ENCODE measurements at places on chromosomes 4 and X. TPM values are rescaled to one million over a fixed set of nuclear protein-coding genes. Genes with fewer than 3 reads are reported as not detected.
A peak's percentile ranks its signal among the peaks of the same experiment; 100 is the strongest.

Gene NPY2R
- not detected for total RNA-seq

Gene TRIM75
- not detected for total RNA-seq

Gene MAGEB10
- total RNA-seq = not detected

Gene FAM47E
- 1.3 TPM for total RNA-seq

Gene NAP1L3
- total RNA-seq = 0.12 TPM

Gene CTPS2
- 11.7 TPM for total RNA-seq

Gene MAGEA12
- not detected for total RNA-seq

Gene EXOSC9
- total RNA-seq = 35.5 TPM

Gene VAMP7
- 19.7 TPM for total RNA-seq

GRCh38 chr4:100933628-100934027 is 413.7 kb downstream of the PPP3CA start:
- no peak for DNase-seq

DNA sequence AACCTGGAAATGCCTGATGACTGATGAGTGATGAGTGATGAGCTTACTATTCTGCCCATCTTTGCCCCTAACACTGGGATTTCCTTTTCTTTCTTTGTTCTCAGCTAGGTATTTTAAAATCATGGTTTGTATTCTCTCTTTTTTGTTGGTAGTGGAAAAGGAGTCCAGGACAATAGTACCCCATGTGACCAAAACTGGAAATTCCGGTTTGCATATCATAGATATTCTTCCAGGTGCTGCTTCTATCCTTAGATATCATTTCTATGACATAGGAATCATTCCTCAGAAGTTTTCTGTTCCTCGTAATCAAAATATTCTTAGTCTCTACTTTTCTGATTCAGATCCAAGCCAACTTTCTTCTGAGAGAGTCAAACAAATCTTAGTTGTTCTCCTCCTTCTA is 320.5 kb upstream of the TET2 start:
- no peak for DNase-seq

- no peak for DNase-seq
These were observed 659.0 kb upstream of the GNPDA2 start for GRCh38 chr4:45385306-45385705.

- DNase-seq = peak; percentile 43
These were observed 314.9 kb upstream of the DIPK2B start for GRCh38 chrX:45515262-45516215.

GRCh38 chr4:150821641-150822040 is 193.4 kb downstream of the LRBA start:
- no peak for DNase-seq

DNA sequence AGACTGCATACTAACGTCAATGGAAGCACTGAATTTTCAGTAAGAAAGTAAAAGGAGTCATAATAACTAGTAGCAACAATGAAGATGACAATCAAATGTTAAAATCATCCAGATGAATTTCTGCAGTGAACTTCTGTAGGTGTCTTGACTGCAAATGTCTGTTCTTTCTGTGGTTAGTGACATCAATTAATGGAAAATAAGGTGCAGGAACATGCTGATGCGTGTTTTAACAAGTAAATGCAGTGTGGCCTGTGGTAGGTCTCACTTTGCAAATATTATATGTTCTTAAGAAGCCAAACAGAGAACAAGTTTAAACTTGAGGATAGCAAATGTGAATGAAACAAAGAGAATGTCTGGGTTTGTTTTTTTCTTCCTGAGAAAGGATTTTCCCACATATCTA is 2.6 kb upstream of the DTHD1 start:
- DNase-seq = no peak

GRCh38 chr4:8050555-8051206 is 107.9 kb downstream of the ABLIM2 start:
- no peak for DNase-seq

GRCh38 chrX:71128915-71129765 is 10.7 kb downstream of the MED12 start:
- DNase-seq = peak; percentile 79

DNA sequence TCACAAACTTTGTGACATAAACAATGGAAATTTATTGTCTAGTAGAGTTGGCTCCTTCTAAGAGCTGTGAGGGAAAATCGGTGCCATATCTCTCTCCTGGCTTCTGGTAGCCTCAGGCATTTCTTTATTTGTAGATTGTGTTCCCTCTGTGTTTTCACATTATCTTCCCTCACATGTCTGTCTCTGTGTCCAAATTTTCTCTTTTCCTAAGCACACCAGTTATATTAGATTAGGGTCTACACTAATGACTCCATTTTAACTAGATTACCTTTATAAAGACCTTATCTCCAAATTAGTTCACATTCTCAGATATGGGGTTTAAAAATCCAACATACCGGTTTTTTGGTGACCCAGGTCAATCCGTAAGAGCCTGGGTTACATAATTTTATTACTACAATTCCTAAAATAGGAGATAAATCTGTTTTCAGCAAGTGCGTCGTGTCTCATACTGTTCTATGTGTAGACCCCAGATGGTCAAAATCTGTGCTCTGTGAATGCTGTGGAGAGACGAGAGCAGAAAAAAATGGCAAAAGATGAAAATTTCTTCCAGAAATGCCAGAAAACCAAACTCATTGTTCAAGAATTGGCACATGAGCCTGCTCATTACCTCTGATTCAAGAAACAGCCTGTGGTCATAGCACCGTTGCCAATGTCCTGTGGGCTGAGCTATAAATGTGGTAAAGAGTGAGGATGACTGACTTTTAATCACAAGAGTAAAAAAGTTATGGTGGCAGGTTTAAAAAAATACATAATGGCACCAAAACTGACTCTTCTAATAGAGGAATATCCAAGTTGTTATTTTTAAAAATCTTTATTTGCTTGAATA is 574.7 kb downstream of the PCDH7 start:
- DNase-seq = no peak

DNA sequence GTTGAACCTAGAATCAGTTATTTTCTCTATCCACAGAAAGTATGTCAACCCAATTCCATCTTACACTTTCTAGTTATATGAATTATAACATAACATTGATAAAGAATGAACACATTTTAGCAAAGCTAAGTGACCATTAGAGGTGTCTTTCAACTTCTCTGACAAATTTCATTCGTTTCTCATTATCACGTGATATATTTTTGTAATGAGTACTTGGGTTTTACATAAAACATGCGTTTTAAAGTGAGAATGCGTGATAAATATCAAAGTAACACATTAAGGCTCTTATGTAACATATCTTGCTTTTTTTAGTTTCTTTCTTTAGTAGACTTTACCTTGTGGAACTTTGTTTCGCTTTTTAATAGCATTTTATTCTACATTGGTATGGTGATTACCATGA is 1715.1 kb upstream of the IGFBP7 start:
- no peak for DNase-seq

DNA sequence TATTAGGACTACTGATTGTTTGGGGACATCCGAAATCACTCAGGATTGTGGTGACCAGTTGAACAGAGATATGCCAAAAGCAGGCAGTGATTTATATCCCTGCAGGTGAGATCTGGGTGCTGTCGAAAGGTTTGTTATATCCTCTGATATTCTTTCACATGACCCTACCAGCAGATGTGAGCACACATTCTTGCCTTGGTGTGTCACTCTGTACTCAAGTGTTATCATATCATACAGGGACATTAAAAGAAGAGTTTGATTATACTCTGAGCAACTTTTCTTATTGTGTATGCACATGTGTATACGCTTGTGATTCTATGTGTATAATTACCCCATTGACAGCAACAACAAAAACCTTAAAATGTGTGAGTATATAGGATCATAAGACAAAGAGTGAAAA is 381.2 kb upstream of the IGFBP7 start:
- no peak for DNase-seq

DNA sequence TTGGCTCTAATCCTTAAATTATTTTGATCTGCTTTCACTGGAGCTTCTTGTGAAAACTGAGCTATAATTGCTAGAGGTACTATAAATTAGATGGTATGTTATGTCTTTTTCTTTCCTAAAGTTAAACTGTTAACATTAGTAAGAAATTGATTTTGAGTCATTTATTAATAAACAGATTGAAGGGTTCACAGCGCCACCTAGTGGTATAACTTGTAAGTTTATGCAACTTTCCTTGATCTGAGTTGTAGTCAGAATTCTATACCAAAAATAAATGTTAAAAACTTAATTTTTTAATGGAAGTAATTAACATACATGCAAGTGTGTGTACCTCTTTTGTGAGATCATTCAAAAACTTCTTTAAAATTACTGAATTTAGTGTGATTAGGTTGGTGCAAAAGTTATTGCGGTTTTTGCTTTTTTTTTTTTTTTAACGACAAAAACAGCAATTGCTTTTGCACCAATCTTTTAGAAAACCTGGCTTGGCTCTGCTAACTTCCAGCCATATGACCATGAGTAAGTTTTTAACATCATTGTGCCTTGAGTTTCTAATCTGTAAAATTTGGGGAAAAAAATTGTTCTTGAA is 151.5 kb downstream of the CENPC start:
- DNase-seq = peak; percentile 51

GRCh38 chr4:104743215-104743653 is 248.5 kb upstream of the CXXC4 start:
- peak; percentile 71 for DNase-seq
